Activated CD8-positive, alpha-beta T cell treated with anti-CD3 and anti-CD28 coated beads, Interleukin-2, amount 10 ng/mL, durations not matched to agents 7 days and 5 days (primary cell): ENCODE measurements at places on chromosomes 7 and 10. TPM values are rescaled to one million over a fixed set of nuclear protein-coding genes. Genes with fewer than 3 reads are reported as not detected.

GRCh38 chr7:33901199-33901598, 4.1 kb upstream of the BMPER start:
- DNase-seq: no peak

Gene HMX3
- total RNA-seq: not detected

Gene ZNF117
- 7.0 TPM for total RNA-seq

GRCh38 chr7:101934618-101935017, 117.2 kb downstream of the CUX1 start:
- DNase-seq: no peak

DNA sequence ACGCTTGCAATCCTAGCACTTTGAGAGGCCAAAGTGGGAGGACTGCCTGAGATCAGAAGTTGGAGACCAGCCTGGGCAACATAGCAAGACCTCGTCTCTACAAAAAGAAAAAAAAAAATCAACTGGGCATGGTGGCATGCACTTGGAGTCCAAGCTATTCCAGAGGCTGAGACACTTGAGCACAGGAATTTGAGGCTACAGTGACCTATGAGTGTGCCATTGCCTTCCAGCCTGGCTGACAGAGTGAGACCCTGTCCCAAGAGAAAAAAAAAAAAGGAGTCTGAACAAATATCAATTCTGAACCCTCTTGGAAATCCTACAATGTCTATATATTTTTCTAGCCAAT, 126.8 kb upstream of the NRP1 start:
- no peak for DNase-seq

DNA sequence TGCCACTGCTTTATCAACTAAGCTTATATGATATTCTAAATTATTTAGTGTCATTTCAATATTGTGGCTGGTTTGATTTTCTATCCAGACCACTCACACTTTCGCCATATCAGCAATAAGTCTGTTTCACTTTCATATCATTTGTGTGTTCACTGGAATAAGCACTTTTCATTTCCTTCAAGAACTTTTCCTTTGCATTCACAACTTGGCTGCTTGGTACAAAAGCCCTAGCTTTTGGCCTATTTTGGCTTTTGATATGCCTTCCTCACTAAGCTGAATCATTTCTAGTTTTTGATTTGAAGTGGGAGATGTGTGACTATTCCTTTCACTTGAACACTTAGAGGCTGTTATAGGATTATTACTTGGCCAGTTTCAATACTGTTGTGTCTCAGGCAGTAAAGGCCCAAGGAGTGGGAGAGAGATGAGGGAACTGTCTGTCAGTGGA, 120.9 kb upstream of the NAMPT start:
- DNase-seq: no peak

DNA sequence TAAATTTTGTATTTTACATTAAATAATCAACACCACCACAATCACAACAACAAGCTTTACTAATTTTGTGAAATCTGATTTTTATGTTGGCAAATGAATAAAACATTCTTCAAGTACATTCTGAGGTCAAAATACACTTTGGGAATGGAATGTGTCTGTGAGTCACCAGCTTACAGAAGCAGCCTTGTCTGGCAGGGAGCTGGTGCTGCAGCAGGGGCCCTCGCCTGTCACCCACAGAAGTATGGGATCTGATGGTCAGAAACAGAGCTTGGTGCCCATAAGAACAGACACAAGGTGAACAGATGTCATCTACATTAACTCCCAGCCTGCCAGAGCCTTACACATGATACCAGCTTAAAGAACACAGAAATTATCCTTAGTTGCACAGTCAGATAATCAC, 496.9 kb downstream of the CCSER2 start:
- no peak for DNase-seq

DNA sequence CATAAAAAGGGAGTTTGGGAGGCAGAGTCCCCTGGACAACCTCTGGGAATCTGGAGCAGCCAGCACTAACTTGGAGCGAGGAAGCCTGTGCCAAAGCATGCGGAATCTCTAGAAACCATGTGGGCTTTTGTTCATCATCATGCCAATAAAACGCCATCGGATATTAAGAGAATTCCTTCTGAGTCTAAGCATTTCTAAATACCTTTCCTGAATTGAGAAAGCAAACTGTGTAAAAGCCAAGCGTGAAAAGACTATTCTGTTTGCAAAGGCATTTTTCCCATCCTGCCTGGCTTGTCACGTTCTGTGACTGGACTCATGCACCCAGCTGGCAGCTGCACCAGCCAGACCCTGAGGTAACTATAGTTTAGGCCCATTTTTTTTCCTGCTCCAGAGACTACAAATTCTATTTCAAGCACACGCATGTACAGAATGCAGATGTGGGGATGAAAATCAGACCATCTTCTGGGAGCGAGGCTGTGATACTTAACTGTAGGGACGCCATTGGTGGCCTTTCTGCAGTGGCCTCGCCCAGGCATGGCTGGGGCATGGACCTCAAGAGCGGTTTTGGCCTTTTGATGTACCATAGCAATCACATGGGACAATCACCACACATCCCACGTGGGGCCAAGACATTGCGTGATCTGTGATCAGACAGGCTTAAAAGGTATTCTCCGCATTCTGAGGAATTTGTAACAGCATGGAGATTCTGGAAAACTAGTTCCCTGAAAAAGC, 218.9 kb downstream of the KIAA1217 start:
- no peak for DNase-seq

Gene HOXA10
- not detected for total RNA-seq

DNA sequence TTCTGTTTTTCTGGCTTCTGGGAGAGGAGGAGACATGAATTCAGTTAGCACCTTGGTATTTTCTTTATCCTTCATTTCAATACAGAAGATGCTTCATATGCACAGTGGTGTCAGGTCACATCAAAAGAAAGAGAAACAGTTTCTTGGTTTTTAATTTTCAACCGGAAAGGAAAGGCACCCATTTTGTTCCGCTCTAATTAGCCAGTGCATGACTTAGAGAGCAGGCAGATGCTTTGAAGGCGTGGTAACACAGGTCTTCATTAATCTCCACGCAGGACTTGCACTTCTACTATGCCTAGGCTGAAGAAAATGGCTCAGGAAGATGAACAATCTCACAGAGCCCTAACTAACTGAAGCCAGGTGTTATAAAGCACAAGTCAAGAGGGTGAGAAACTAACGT, 70.4 kb upstream of the ATRNL1 start:
- DNase-seq: no peak

GRCh38 chr7:131591687-131592319, 35.4 kb upstream of the PODXL start:
- no peak for DNase-seq

DNA sequence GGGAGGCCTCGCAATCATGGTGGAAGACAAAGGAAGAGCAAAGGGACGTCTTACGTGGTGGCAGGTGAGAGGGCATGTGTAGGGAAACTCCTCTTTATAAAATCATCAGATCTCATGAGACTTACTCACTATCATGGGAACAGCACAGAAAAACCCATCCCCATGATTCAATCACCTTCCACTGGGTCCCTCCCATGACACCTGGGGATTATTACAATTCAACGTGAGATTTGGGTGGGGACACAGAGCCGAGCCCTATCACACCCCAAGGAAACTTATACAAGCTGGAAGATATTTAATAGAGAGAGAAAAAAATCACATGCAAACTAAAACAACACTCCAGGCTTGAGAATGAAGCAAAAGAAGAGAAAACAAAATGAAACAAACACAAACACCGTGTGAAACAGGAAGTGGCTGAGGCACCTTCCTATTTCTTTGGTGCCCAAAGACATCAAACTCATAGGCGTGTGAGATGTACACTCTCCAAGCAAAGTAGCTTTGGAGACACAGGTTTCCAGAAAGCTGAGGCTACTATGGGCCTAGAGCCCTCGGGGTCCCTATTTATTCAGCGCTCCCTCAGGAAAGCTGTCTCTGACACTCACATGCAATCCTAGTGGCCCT, 97.2 kb downstream of the PRKCQ start:
- DNase-seq: no peak

DNA sequence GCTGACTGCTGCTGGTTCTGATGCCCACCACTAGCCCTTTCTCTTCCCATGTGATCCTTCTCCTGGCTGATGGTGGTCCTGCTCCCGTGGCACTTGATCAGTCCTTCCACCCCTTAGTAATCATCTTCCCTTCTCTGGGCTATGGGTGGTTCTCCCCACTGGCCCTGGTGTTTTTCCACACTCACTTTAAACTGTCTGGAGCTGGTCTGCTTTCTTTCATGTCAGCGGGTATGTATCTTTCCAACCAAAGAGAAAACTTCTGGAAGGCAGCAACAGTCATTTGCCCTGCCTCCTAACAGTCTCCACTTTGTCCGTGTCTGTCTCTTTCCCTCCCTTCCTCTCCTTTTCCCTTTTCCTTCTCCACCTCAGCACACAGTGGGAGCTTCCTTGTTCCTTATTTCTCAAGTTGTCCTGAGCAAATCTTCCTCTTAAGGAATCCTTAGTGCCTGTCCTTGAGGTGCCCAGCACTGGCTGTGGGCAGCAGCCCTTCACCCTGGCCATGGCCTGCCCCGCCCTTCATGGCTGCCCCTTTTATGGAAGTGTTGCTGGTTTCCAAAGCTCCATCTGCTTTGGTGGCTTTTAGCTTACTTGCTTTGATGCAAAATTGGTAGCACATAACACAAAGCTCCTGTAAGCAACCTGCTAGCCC, 189.0 kb downstream of the TCF7L2 start:
- no peak for DNase-seq

Gene CPXM2
- total RNA-seq: not detected

Gene MMD2
- not detected for total RNA-seq

GRCh38 chr7:99308461-99309074, 17.1 kb upstream of the ARPC1A start:
- DNase-seq: no peak

- DNase-seq: no peak
Observed at GRCh38 chr7:8214244-8214824, 47.6 kb downstream of the ICA1 start.

Gene BEND7
- not detected for total RNA-seq

GRCh38 chr10:87846023-87846422, 17.3 kb downstream of the KLLN start:
- DNase-seq: no peak

Gene PDK4
- not detected for total RNA-seq

- no peak for DNase-seq
Observed at GRCh38 chr7:121137580-121137979, 149.1 kb downstream of the CPED1 start.

- DNase-seq: no peak
Observed at GRCh38 chr10:102678842-102679289, 34.6 kb downstream of the TRIM8 start.

DNA sequence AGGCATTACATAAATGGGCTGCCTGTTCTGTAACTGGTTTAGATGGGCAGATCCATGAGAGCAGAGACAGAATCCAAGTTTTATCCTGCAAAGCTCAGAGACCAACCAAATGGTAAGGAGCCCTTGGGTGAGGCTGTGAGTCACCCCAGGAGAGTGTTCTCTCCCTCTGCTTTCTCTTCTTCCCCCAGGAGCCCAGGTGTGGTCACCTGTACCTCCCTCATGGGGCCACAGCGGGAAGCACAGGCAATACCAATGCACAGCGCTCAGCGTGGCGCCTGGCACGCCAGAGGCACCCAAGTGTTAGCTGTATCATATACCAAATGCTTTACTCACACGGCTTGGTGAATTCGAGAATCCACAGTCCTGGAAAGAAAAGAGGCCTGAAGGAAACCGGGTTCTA, 39.4 kb downstream of the CTBP2 start:
- no peak for DNase-seq

GRCh38 chr10:108567899-108568752, 1355.2 kb downstream of the XPNPEP1 start:
- no peak for DNase-seq

- no peak for DNase-seq
Observed at GRCh38 chr7:133776266-133776665, 350.9 kb upstream of the LRGUK start.

Gene CYP3A7
- not detected for total RNA-seq

DNA sequence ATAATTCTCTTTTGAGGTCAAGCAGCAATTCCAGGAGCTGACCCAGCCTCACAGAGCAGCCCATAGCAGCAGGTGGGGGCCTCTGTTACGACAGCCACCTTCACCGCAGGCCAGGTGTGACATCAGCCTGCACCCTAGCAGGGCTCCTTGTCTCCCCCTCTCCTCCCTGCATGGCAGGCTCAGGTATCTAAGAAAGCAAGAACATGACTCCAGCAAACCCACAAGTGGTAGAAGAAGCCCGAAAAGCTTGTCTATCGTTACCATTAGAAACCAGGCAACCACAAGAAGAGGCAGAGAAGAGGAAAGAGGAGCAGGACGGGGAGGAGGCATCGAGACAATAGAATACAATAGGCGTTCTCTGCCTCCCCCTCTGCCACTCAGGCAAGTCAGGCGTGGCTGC, 104.0 kb upstream of the PRR15 start:
- DNase-seq: no peak

Gene CPA4
- total RNA-seq: not detected

DNA sequence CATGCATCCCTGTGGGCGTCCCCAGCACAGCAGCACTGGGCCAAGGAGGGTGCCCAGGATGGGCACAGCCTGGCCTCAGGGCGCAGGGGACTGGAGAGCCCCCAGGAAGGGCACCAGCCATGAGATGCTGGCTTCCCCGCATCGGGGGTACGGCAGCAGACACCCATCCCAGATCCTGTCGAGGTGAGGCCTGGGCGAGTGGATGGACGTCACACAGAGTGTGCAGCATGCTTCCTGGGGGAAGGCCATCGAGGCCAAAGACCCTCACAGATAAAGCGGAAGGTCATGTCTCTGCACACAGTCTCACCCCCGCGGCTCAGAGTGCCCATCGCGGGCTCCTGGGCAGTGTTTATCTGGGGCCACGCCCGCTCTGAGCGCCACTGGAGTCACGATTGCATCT, 18.8 kb downstream of the ADGRA1 start:
- no peak for DNase-seq

DNA sequence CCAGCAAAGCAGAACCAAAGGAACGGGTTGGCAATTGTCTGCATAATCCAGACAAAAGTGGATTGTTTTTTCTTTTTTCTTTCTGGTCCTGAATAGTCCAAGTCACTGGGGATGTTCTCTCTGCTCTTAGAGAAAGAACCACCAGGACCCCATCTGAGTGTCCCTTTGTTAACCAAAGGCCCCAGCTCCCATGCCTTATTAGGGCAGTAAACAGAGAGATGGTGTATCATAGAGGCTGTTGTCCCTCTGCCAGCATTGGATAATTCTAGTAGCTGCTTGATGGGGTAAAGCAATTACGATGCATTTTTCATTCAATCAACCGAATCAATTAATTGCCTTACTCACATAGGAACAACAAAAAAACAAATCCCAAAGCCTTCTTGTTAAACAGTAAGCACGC, 213.0 kb downstream of the BUB3 start:
- DNase-seq: no peak

Gene NPTX2
- total RNA-seq: not detected

Gene CALHM3
- total RNA-seq: 0.63 TPM

GRCh38 chr7:45663167-45663921, 89.2 kb downstream of the ADCY1 start:
- DNase-seq: peak; percentile 45

GRCh38 chr10:43870968-43871439, 222.3 kb upstream of the ZNF32 start:
- DNase-seq: no peak

DNA sequence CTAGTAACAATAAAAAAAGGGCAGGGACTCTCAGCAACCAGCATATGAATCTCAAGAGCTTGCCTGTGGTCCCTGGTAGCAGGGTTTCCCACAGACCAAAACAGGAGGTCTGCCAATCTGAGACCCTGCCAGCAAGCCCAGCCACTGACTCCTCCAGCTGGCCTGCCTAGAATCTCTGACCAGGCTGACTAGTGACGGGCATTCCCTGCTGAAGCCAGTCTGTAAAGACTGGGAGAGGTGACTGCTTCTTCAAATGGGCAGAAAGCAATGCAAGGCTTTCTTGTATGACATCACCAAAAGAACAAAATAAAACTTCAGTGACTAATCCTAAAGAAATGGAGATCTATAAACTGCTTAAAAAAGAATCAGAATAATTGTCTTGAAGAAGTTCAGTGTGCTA, 249.4 kb downstream of the TCF7L2 start:
- no peak for DNase-seq
